ENCODE measurements at places on chromosomes 4 and X. TPM values are rescaled to one million over a fixed set of nuclear protein-coding genes. Genes with fewer than 3 reads are reported as not detected.

GRCh38 chr4:71231129-71232055, 107.4 kb upstream of the SLC4A4 start:
- DNase-seq, result no peak

The PGAM4 gene
- not detected for total RNA-seq

- DNase-seq, result no peak
These were observed 62.5 kb downstream of the NDNF start for GRCh38 chr4:121009578-121010478.

The ZIC3 gene
- total RNA-seq, result 78.0 TPM

DNA sequence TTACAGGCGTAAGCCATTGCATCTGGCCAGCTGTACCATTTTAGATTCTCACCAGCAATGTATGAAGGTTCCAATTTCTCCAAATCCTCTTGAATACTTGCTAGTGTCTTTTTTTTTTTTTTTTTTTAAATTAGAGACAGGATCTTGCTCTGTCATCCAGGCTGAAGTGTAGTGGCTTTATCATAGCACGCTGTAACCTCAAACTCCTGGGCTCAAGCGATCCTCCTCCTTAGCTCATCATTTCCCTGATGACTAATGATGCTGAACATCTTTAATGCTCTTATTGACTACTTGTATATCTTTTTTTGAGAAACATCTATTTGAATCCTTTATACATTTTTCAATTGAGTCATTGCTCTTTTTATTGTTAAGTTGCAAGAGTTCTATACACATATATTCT, 40.3 kb downstream of the HDAC8 start:
- DNase-seq, result no peak

The DCX gene
- total RNA-seq, result 2.1 TPM

GRCh38 chr4:38377195-38377594, 286.8 kb upstream of the KLF3 start:
- no peak for DNase-seq

- DNase-seq, result no peak
These were observed 373 bp upstream of the INTS6L start for GRCh38 chrX:135520022-135520552.

The PRSS12 gene
- 14.1 TPM for total RNA-seq

The SLITRK2 gene
- total RNA-seq, result not detected

DNA sequence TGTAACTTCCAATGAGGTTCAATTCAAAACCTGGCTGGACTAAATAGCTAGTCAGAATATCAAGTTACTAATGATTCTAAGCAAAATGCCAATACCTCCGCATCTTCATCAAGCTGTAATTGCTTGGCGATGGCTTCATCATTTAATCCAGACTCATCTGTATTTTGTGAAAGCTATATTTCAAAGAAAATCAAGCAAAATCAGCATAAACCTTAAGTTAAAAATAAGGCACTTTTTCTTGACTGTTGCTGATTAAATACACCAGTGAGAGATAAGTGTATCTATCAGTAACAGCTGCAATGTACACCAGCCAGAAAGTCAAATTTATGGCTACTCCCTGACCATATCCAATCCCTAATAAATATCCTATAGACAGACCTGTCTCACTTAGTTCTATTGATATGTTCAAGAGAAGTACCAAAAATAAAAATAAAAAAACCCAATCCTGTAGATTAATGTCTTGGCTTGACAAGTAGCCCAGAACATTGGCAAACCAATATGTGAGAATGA, 39.6 kb downstream of the RFC1 start:
- DNase-seq, result no peak

The GNRHR gene
- total RNA-seq, result not detected

DNA sequence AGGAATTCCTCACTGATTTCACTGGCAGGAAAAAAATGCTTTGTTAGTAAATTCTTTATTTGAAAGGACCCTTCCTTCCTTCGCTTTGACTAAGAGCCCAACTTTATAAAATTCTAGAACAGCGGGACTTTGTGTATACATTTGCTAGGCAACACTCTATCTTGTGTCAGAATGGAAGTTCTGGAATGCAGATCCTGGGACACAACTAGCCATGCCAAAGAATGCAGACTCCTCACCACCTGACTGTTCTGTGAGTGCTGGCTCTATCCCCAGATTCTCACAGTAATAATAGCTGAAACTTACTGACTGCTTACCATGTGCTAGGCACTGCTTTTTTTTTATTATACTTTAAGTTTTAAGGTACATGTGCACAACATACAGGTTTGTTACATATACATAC, 73.3 kb upstream of the ZDHHC15 start:
- no peak for DNase-seq

GRCh38 chr4:181745933-181746625, 497.1 kb upstream of the TENM3 start:
- DNase-seq, result no peak

DNA sequence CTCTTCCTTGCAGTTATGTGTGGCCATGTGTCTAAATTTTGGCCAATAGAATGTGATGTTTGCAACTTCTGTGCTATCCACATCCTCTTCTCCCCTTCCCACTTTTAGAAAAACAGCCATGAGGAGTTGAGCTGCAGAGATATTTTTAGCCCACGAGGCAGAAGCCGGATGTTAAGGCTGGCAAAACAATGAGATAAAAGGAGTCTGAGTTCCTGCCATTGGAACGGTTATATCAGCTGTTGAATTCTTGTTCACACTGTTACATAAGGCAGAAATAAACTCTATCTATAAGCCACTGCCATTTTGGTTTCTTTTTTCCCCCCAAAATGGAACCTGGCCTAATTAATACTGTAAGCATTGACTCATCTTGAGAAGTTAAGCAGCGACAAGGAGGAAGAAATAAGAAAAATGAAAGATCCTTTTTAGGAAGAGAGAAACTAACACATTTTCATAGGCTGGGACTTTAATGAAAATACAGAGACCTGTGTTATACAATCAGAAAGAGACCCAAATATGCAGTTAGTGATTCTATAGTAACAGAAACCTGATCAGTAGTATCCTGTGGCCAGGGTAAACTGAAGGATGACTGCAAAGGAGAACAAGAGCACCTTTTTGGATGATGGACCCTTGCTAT, 200.5 kb downstream of the INPP4B start:
- DNase-seq, result no peak

- no peak for DNase-seq
These were observed 605.9 kb upstream of the DIPK2B start for GRCh38 chrX:45806410-45807121.

DNA sequence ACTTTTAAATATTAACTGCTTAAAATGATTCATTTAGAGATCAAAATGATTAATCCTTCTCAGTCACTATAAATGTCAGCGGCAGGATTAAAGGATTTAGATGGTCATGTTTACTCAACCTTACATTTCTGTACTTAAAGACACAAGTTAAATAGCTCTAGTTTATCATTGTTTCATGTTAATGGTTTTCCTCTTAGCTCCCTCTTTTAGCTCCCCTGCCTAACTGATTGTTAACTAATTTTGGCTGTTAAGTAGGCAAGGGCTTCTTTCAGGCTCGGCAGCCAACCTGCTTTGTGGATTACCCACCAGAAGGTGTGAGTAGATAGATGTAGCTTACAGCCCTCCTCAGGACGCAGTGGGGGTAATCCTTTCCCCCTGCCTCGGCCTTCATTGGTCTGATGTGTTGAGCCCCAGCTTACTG, 96.0 kb downstream of the TENM3 start:
- peak; percentile 20 for DNase-seq

The SPANXB1 gene
- not detected for total RNA-seq

The ZNF157 gene
- total RNA-seq, result 1.7 TPM
